ENCODE measurements at places on chromosomes 11 and 22.

- DNase-seq, result no peak
These were observed 81.7 kb downstream of the PHF21B start for GRCh38 chr22:44928136-44928463.

GRCh38 chr11:80194625-80195024 lies 753.8 kb upstream of the TENM4 start:
- no peak for DNase-seq

- peak; percentile 8 for DNase-seq
These were observed 165.7 kb upstream of the GUCY1A2 start for GRCh38 chr11:107183953-107184352.

- no peak for DNase-seq
These were observed 261.9 kb downstream of the CTTN start for GRCh38 chr11:70660059-70660888.

DNA sequence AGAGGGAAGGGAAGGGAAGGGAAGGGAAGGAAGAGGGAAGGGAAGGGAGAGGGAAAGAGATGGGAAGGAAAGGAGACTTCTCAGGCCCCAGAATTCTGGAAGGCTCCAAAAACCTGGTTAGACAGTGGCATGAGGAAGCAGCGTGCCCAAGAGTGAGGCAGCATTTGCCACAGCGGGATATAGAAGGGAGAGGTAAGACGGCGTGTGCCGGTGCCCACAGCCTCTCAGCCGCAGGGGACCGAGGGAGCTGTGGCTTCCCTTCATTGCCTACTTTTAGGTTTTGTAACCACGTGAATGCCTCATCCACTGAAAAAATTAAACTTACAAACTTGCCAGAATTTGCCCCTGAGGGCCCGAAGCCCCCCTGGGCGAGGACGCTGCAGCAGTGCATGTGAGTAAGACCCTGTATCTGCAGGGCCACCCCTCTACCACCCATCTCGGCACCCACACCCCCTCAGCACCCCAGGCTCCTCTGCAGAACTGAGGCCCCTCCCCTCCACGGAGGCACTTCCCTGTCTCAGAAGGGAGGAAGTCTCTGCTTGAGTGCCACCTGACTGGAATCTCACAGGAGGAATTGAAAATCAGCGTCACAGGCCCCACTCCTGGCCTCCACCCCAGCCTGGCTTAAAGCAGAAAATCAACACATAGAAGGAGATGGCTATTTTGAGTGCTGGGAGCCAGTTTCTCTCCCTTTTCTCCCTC lies 58.1 kb downstream of the LINC01488 start:
- peak; percentile 43 for DNase-seq

DNA sequence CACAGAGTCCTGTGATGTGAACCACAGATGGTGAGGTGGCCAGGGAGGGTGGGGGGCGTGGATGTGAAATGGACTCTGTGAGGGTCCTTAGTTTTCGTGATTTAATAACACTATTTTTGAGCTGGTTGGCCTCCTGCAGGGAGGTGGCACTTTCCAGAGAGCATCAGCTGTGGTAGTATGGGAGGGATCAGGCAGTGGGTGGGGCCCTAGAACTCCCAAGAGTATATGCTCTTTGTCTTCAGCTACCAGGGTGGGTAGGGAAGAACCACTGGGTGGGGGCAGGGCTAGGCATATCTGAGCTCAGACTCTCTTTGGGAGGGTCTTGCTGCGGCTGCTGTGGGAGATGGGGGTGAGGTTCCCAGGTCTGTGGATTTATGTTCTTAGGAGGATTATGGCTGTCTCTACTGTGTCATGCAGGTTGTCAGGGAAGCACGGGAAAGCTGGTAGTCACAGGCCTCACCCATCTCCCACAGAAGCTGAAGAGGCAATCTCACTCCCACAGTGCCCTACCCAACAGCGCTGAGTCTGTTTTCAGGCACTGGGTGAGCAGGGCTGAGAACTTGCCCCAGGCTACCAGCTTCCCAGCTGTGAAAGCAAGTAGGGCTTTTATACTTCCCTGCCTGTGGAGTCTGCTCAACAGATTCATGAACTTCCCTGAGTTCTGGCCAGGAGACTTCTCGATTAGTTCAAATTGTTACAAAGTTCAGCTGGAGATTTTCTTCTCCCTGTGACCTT lies 47.9 kb upstream of the SNX19 start:
- DNase-seq, result no peak

GRCh38 chr11:17208257-17208999 lies 642 bp upstream of the PIK3C2A start:
- DNase-seq, result peak; percentile 81

DNA sequence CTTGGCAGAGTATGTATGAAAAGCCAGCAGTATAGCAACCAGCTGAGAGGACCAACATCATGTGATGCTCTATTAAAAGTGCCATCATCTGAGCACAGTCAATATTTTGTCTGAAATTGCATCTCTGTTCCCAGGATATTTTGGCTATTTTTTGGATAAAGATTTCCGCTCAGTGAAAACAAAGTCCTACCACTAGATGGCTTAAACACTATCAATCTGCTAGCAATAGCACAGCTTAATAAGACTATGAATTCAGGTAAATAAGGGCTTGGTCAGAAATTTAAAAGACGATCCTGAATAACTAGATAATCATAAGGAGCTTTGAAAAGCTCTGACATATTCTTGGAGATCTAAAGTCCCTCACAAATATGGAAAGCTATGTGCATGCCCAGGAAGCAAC lies 74.4 kb downstream of the MS4A13 start:
- DNase-seq, result no peak

DNA sequence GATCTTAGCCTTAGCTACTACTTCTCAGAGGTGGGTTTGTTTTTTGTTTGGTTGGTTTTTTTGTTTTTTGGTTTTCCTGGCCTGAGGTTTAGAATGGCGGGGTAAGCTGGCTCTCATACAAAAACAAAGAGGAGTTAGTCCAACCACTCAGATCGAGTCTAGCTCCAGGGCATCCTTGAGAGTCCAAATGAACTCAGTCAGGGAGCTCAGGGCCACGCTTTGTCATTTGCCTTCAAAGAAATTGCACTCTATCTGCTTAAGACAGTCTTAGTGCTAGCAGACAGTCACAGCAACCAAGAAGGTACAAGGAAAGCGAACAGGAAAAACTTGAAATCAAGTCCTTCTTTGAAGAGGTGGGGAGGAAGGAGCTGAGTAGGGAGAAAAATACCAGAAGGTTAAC lies 11.1 kb downstream of the C11orf42 start:
- no peak for DNase-seq

DNA sequence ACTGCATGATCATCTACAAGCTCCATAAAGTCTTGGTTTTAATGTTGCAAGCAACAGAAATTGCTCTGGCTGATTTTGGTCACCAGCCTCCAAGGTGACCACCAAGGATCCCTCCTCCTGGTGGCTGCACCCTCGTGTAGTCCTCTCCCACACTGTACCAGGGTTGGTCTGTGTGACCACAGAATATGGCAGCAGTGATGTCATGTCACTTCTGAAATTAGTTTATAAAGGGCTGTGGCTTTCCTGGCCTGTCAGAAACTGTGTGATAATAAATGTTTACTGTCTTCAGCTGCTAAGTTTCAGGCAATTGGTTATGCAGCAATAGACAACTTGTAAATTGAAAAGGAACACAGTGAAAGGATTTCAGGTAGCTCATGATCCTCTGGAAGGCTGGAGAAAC lies 5.3 kb upstream of the PRDM11 start:
- no peak for DNase-seq

- peak; percentile 46 for DNase-seq
These were observed 428 bp downstream of the SCN3B start for GRCh38 chr11:123653827-123654565.

- DNase-seq, result no peak
These were observed 915.6 kb downstream of the TBC1D22A start for GRCh38 chr22:47678048-47678447.

DNA sequence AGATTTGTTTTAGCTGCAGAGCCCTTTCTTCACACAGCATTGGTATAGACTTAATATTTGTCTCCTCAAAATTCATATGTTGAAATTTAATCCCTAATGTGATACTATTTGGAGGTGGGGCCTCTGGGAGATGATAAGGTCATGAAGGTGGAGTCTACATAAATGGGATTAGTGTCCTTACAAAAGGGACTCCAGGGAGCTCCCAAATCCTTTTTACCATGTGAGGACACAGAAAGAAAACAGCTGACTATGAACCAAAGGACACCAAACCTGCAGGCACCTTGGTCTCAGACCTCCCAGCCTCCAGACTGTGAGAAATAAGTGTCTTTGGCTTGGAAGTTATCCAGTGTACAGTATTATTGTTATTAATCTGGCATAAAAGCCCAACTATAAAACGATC lies 10.2 kb downstream of the SLC35F2 start:
- no peak for DNase-seq

GRCh38 chr11:124479561-124479960 lies 34.1 kb upstream of the OR8B8 start:
- DNase-seq, result no peak

DNA sequence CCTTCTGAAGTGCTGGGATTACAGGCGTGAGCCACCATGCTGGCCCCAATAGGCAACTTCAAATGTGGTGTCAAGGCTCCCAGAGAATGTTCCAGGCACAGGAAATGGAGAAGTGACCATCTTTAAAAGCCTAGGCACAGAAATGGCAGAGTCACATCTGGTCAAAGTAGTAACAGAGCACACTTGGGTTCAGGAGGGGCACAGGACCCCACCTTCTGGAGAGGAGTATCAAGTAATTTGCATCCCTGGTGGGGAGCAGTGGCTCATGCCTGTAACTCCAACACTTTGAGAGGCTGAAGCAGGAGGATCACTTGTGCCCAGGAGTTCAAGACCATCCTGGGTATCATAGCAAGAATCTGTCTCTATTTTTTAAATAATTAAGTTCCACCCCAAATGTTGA lies 29.2 kb downstream of the SERHL2 start:
- DNase-seq, result no peak

GRCh38 chr11:119795690-119796089 lies 66.7 kb upstream of the NECTIN1 start:
- DNase-seq, result no peak

GRCh38 chr22:30770716-30771115 lies 76.0 kb downstream of the OSBP2 start:
- no peak for DNase-seq

GRCh38 chr11:58780578-58780977 lies 48.8 kb upstream of the GLYAT start:
- DNase-seq, result no peak

DNA sequence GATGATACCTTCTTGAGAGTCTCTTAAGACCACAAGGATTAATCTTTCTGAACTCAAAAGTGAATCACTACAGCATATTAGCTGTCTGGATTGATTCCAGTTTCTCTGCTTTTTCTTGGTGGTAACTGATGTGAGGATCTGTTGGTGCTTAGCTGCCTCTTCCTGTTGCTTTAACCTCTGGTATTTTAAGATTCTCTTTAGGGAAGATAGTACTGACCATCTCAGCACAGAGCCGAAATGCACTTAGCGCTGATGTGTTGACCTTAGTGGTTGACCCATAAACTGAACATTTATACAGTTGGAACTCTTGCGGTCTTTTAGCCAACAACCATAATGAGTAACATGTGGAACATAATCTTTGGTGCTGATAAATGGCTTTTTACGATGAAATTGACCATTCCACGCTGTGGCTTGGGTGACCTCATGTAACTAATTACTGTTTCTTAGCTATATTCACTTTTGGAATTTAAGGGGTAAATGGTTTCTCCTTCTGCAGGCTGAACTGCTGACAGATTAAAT lies 33.7 kb downstream of the APLP2 start:
- peak; percentile 90 for DNase-seq

- peak; percentile 22 for DNase-seq
These were observed 30.4 kb upstream of the TMEM86A start for GRCh38 chr11:18668131-18668530.

DNA sequence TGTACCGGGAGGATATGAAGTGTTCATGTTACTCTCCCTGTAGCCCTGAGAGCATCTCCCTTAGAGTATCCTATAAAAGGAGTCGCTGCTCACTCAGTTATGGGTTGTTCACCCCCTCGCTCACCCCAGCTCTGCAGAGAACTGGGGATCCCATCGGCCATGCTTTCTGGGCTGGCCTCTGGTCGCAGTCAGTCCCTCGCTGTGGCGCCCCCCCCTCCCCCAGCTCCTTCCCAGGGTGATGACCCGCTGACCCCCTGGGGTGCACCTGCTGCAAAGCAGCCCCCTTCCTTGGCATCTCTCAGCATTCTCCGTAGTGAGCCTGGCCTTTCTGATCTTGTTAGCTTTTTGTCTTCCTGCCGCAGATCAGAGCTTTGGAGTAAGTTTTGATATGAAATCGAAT lies 10.3 kb upstream of the PARVG start:
- no peak for DNase-seq

DNA sequence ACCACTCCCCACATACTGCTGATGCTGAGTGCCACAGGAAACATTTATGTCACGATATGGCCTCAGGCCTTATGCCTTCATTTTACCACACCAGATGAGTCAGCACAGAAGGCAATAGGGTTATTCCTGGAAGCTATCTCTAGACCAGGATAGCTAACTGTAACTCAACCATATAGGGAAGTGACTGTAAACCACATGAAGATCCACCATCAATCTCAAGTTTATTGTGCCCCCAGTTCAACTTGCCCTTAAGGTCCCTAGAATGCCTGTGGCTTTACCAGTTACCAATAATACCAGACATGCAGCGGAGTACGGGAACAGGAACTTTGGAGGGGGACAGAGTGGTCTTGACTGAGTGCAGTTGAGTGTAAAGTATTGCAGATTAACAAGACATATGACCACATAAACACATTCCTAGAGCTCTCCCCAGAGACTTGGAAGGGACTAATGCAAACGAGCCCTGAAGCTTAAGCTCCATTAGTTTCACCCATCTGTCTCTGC lies 180.9 kb downstream of the KIF18A start:
- DNase-seq, result peak; percentile 84

- DNase-seq, result no peak
These were observed 1.3 kb upstream of the PARVG start for GRCh38 chr22:44179196-44179988.

- no peak for DNase-seq
These were observed 10.9 kb downstream of the PRCP start for GRCh38 chr11:82889133-82890001.

- DNase-seq, result no peak
These were observed 53.3 kb downstream of the PANX1 start for GRCh38 chr11:94181943-94182342.

DNA sequence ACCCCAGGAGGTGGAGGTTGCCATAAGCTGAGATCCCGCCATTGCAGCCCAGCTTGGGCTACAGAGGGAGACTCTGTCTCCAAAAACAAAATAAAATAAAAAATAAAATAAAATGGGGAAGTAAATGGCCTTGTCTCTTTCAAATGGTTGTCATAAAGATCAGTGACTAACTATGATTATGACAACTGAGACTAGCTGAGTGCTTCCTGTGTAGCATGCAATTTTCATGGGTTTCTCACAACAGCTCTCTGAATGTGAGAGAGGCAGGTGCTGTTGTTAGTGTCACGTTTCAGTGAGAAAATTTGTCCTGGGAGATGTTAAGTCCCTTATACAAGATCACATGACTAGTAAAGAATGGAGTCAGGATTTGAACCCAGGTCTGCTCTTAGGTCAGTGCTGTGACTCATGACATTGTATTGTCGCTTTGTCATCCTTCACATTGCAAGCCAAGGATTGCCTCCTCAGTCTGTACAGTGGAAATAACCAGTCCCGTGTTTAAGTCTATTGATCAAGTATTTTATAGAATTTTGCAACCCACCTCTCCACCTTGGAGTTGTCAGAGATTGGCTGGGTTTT lies 163.3 kb upstream of the CCDC90B start:
- peak; percentile 63 for DNase-seq
